ENCODE measurements at places on chromosomes 6 and 20. TPM values are rescaled to one million over a fixed set of nuclear protein-coding genes. Genes with fewer than 3 reads are reported as not detected.

ATP6V1G2 gene
- 1.5 TPM for total RNA-seq

GRCh38 chr6:88984152-88984551, 20.7 kb upstream of the RNGTT start:
- H3K36me3 ChIP-seq: no peaks in the 10 kb centered on the region
- no peaks in the 10 kb centered on the region for H3K4me1 ChIP-seq
- DNase-seq: no peak
- no peak overlapping the region for H3K27ac ChIP-seq

MAFB gene
- 66.3 TPM for total RNA-seq

- H3K4me1 ChIP-seq: peaks cover 5% of the 10 kb centered on the region
- no peaks in the 10 kb centered on the region for H3K27me3 ChIP-seq
- no peak overlapping the region for H3K4me3 ChIP-seq
- DNase-seq: no peak
Measured at GRCh38 chr6:56072856-56073255, 174.5 kb downstream of the COL21A1 start.

- no peak for DNase-seq
- no peaks in the 10 kb centered on the region for H3K4me1 ChIP-seq
- peaks cover 1% of the 10 kb centered on the region for H3K36me3 ChIP-seq
- H3K27ac ChIP-seq: no peak overlapping the region
- H3K4me3 ChIP-seq: no peak overlapping the region
Measured at GRCh38 chr6:105363100-105363754, 39.7 kb downstream of the PREP start.

DNA sequence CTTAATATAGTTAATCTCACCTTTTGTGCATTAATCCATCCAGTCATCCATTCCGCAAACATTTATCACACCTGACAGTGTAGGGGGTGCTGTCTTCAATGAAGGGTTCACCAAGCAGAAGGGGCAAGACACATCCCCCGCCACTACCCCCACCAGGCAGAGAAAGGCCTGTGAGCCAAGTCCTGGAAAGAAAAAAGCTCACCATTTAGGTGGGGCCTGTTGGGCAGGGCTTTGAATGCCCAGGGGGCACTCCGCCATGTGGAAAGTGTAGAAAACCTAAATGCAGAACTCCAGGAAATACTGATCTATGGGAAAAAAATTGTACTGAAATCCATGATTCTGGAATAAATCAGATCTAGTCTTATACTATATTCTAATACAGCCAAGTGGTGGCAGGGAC, 4.8 kb upstream of the STX16 start:
- H3K4me3 ChIP-seq: no peak overlapping the region
- no peak for DNase-seq
- no peaks in the 10 kb centered on the region for H3K27me3 ChIP-seq
- no peaks in the 10 kb centered on the region for H3K36me3 ChIP-seq
- no peak overlapping the region for H3K27ac ChIP-seq
- H3K4me1 ChIP-seq: peaks cover 7% of the 10 kb centered on the region

GRCh38 chr6:89987140-89987539, 92.9 kb downstream of the GJA10 start:
- DNase-seq: no peak
- H3K4me3 ChIP-seq: no peak overlapping the region
- H3K36me3 ChIP-seq: no peaks in the 10 kb centered on the region
- no peaks in the 10 kb centered on the region for H3K27me3 ChIP-seq

KHDC1L gene
- total RNA-seq: 0.66 TPM

DNA sequence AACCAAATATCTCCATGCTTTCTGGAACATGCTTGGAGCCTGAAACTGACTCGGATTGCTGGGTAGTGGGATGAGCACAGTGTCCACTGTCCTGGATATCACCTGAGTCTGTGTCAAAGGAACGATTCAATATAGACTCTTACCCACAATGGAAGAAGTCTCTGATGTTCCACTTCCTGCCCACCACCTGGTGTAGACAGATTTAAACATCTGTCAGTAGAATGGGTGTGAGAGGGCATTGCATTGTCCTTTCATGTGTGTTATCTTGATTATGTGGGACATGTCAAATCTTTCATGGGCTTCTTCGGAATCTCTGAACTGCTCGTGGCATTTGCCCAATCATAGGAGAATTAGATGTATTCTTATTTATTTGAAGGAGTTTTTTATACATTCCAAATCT, 20.8 kb downstream of the ULBP3 start:
- no peak overlapping the region for H3K4me3 ChIP-seq
- no peaks in the 10 kb centered on the region for H3K36me3 ChIP-seq
- H3K4me1 ChIP-seq: no peaks in the 10 kb centered on the region

DNA sequence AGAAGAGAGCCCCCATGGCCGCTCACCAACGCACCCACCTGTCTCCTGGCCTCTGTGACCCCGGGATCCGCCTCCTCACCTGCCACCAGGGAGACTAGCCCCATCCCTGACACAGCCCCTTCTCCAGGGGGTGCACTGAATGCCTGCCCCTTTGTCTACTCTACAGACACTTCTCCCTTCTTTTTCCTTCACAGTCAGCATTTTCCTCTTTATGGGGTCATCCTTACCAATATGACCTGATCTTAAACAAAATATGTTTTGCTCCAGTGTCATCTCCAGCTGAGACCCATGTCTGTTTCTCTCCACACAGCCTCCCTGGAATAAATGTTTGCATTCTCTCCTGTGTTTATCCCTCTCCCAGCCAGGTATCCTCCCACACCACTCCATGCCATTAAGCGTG, 14.6 kb upstream of the CCR6 start:
- H3K27ac ChIP-seq: no peak overlapping the region
- no peaks in the 10 kb centered on the region for H3K36me3 ChIP-seq
- no peaks in the 10 kb centered on the region for H3K4me1 ChIP-seq
- DNase-seq: no peak
- no peaks in the 10 kb centered on the region for H3K27me3 ChIP-seq

DNA sequence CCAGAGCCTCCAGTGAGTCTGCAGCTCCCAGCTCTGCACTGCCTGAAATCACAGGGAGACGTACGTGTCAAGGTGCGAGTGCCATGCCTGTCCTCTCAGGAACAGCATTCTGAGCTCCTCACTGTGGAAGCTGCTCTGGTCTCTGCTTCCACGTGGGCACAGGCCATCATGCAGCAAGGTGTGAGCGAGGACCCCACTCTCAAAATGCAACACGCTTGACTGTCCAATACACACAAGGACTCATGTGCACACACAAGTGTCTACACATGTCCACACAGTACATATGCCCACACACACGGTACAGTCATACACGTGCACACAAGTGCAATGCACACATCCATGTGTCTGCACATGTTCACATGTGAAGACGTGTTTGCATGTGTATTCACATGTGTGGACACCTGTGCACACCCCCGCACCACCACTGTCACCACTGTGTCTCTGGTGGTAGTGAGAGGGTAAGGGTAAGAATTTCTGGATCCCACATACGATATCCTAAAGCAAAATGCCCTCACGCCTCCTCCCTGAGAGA, 260.5 kb downstream of the DLL1 start:
- H3K4me1 ChIP-seq: no peaks in the 10 kb centered on the region
- peak; percentile 24 for DNase-seq
- H3K36me3 ChIP-seq: no peaks in the 10 kb centered on the region
- H3K27ac ChIP-seq: no peak overlapping the region

DNA sequence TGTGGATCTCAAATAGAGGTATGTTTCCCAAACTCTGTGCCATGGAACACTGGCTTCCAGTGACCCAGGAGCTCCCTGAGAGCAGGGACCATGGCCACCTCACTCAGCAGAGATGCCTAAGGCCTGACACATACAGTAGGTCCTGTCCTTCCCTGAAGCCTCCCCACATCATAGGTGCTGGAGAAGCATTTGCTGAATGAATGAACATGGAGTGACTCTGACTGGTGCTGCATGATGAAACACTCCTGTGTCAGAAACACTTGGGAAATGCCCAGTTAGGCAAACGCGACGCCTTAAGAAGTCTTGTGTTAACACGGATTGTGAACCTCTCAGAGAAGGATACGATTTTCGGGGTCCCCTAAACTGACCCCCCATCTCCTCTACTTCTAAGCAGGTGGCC, 14.3 kb downstream of the SLA2 start:
- no peak overlapping the region for H3K27ac ChIP-seq
- no peaks in the 10 kb centered on the region for H3K27me3 ChIP-seq
- H3K4me1 ChIP-seq: no peaks in the 10 kb centered on the region
- DNase-seq: no peak
- H3K4me3 ChIP-seq: no peak overlapping the region

DNA sequence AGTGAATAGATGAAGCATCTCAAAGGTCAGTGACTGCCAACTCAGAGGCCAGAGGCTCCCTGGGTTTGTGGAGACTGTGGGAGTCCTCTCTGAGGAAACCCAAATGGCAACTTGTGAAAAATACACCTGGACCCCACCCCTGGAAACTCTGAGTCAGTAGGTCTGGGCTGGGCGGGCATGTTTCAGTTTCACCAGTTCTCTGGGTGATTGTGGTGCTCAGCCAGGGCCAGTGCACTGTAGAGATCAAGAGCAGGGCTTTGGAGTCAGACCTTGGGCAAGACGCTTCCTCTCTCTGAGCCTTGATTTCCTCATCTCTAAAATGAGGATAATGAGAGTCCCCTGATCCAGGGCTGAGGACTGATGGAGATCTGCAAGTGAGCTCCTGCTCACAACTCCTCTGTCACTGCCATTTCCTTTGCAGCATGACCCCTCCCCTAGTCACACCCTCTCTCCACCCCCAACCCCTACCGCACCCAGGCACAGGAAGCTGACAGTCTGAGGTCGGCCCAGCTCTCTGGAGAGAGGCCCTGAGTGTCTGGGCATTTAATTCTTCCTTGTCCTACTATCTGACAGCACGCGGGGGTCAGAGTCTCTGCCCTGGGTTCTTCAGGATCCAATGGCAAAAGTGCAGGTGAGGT, 5.1 kb downstream of the DEF6 start:
- no peaks in the 10 kb centered on the region for H3K27me3 ChIP-seq
- no peak overlapping the region for H3K27ac ChIP-seq
- H3K4me3 ChIP-seq: no peak overlapping the region
- no peak for DNase-seq

TREML1 gene
- total RNA-seq: 1.2 TPM
